ENCODE measurements at places on chromosomes 4 and X.
A peak's percentile ranks its signal among the peaks of the same experiment; 100 is the strongest.

- DNase-seq, result no peak
These were observed 522.5 kb downstream of the SMARCA1 start for GRCh38 chrX:129000797-129001196.

- no peak for DNase-seq
These were observed 11.7 kb upstream of the CYTL1 start for GRCh38 chr4:5030927-5031326.

- no peak for DNase-seq
These were observed 49.7 kb upstream of the IGFBP7 start for GRCh38 chr4:57159866-57160265.

DNA sequence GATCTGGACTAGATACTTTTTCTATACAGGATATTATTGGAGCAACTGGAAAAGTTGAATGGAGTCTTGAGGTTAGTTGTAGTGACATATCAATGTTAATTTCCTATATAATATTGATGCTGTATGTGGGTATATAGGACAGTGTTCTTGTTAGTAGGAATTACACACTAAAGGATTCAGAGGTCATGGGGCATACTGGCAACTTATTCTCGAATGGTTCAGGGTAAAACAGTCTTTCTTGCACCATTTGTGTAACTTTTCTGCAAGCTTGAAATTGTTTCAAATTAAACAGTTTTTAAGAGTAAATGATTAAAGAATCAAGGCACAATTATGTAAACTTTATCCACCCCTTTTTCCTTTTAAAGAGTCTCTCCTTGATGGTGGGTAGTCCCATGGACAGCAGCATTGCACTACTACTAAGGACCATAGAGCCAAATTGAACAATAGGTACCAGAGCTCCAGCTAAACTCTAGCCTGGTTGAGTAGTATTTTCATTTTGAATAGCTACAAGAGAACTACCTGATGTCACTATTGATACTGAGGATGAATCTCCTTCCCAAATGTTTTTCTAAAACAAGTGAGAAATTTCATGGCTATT, 70.1 kb downstream of the DMP1 start:
- DNase-seq, result no peak

DNA sequence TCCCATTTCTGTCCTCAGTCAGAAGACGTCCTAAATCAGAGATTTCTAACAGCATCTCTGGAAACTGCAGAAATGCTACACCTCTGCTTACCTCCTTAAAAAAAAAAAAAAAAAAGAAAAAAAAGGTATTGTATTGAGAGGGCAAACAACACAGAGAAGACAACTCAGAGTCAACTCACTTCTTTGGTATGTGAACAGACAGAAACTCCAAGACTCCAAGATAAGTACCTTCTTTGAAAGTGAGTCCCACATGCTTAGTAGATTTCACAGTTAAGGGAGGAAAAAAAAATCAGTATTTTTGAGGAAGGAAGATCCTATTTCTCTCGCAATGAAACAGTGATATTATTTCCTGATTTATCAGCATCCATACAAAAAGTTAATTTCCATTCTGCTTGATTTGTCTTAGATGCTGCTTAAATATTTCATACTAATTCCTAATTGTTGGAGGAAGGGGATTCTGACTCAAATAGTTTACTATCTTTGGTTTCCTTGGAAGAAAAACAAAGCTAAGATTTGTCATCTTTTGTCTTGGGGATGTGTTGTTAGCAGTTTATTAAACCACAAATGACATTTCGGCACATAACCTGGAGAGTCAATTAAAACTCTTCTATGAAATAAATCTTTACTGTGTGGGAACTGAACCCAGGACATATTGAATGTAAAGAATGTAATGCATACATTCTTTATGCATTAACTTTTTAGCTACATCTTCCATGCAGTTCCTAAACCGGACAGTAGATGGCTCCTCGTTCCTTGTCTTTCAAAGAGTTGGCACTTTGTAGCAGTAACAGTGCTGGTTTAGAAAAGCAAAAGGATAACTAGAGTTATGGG, 4.7 kb downstream of the RASGEF1B start:
- peak; percentile 69 for DNase-seq

GRCh38 chrX:119500061-119500800, 32.0 kb downstream of the SLC25A5 start:
- no peak for DNase-seq

DNA sequence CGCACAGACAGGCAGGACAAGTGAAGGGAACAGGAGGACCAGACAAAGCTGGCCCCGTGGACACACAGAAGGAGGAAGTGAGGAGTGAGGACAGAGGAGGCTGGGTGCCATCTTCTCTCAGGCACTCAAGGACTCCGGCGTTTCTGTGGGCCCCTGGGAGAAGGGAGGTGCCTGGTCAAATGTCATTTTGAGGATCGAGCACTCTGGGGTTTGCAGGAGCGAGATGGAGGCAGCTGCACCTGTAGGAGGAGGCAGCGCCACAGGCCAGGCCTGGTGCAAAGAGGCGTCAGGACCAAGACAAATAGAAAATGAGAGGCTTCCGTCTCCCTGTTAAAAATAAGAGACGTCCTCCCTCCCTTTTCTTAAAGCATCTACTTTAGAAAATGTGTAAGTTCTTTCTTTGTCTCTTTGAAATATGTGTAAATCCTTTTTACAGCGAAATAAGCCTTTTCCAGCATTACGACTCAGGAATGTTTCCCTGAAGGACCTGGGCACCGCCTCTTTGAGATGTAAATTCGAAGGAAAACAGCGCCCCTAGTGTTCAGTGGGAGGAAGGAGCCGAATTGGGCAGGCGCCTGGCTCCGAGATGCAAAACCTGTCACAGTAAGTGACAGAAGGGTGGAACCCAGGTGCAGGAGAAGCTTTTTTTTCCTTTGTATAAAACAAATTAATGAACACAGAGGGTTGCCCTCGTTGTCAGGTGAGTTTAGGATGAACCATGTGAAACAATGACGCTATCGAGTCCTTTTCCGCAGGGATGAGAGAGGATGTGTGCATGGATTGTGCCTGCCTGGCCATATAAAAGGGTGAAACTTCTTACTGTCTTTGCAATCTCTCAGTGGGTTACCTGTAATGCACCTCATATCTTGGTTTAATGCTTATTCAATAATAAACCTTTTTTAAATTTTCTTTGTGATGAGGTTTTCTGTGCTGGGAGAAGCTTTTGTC, 1.4 kb upstream of the C4orf50 start:
- DNase-seq, result peak; percentile 67

DNA sequence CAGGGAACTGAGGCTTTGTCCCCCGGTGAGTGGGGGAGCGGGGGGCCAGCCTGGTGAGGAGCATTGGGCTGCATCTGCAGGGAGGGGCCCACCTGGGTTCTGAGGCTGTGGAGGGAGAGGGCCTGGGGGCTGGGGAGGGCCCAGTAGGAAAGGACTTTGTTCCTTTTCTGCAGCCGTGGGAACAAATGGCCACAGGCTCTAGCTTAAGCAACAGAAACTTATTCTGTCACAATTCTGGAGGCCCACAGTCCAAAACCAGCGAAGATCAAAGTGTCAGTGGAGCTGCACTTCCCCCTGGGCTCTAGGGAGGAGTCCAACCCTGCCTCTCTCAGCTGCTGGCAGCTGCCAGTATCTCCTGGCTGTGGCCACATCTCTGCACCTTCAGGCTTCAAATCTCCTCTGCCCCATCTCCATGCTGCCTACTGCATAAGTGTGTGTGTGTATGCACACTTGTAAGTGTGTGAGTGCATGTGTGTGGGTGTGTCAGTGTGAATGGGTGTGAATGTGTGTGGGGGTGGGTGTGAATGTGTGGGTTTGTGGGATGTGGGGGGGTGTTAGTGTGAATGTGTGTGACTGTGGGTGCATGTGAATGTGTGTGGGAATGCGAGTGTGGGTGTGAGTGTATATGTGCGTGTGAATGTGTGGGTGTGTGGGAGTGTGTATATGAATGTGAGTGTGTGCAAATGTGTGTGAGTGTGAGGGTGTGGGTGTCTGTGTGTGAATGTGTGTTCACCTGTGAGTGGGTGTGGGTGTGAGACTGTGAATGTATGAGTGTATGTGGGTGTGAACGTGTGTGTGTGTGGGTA, 204.5 kb upstream of the PSAPL1 start:
- no peak for DNase-seq

GRCh38 chr4:76984127-76984526, 34.6 kb downstream of the SEPTIN11 start:
- DNase-seq, result peak; percentile 73

DNA sequence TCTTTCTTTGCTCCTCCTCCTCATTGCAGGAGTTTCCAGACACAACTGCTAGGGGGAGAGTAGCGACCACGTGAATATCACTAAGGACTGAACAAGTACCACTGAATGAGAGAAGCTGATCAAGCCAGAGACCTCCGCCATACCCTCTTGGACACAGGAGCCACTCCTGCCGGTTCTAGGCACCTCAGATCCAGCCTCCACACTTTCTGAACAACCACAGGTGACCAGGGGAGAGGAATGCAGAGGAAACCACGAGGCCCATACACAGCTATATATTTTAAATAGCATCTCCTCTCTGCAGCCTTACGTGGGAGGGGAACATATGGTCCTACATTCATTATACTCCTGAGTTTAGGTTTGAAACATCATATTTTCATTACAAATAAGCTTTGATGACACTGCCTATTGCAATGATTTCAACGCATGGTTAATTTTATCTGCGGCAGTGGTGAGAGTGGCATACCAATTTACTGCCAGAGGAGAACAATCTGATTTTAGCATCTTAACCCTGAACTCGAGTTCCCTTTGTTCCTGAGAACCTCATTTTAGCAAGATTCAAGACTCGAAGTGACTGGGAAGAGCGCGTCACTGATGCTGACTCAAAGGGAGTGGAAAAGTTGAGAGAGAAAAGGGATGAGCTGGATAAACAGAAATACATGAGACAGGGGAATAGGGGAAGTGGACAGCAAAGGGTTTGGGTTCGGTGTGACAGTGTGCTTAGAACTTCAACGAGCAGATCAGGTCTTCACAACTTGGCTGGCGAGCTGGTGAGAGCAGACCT, 231.7 kb upstream of the PPARGC1A start:
- DNase-seq, result no peak

DNA sequence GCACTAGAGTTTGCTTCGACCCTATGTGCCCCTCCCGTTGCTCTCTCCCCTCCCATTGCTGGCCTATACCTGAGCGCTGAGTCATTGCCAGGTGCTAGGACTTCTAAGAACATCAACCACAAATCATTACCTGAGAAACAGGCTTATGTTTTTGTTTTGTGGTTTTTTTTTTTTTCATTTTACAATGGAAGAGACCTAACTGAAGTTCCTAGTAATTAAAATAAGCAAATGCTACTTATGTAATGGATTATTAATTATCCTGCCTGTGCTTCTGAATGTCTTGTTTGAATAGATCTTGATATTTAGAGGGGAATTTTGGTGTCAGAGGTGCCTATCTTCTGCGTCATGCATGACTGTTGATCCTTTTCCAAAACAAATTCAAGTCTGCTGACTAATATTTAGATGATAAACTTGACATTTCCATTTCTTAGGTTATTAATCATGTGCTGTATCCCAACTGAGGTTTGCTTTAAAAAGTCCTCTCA, 275.4 kb upstream of the CPEB2 start:
- peak; percentile 80 for DNase-seq

- peak; percentile 66 for DNase-seq
These were observed 6.0 kb upstream of the EFNB1 start for GRCh38 chrX:68822641-68823410.

GRCh38 chr4:25767877-25768725, 94.7 kb downstream of the SEL1L3 start:
- DNase-seq, result peak; percentile 74

GRCh38 chr4:158128540-158128939, 44.3 kb downstream of the GASK1B start:
- no peak for DNase-seq

- DNase-seq, result no peak
These were observed 13.2 kb downstream of the TLR8 start for GRCh38 chrX:12919620-12920019.

GRCh38 chr4:185576962-185577950, 41.9 kb upstream of the PDLIM3 start:
- no peak for DNase-seq

- DNase-seq, result no peak
These were observed 68.7 kb upstream of the WWC2 start for GRCh38 chr4:183030309-183030708.

DNA sequence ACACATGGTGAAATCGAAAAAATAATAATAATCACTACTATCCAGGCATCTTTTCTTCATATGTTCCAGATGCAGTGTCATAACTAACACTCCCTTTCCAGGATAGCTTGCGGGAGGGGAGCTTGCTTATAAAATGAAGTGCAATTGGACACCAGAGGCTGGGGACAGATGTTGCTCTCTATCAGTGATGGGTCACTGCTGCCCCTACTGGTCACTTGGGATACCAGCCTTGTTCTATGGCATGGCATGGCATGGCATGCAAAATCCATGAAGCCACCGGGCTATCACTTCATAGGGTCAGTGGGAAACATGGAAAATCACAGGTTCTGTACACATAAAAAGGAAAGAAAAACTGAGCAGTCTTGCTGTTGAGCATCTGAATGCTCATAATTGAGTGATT, 168.1 kb downstream of the GLRA2 start:
- peak; percentile 39 for DNase-seq

GRCh38 chrX:13115146-13115855, 70.9 kb upstream of the FAM9C start:
- DNase-seq, result no peak

DNA sequence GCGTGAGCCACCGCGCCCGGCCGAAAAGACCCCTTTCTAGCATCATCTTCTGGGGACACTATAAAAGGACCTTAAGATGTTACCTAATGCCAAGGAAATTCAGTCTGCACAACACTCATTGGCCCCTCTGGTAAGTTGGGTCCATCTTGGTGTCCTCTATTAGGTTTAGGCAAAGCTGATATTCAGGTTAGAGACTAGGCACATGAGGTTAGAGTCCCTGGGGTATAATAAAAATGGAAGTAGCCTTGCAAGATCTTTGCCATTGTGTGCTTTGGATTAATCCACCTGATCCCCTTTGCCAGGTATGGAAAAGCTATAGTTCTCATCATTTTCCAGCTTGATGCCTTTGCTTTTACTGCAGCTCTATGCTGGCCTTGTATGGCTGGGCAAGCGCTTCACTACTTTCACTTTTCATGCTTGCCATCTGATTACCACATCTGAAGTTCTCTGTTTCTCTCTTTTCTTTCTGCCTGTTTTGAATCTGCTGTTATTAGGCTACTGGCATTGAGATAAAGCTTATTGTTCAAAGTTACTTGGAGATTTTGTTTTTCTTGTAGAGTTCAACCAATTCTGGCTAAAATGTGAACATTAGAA, 5.4 kb upstream of the ADH4 start:
- no peak for DNase-seq

DNA sequence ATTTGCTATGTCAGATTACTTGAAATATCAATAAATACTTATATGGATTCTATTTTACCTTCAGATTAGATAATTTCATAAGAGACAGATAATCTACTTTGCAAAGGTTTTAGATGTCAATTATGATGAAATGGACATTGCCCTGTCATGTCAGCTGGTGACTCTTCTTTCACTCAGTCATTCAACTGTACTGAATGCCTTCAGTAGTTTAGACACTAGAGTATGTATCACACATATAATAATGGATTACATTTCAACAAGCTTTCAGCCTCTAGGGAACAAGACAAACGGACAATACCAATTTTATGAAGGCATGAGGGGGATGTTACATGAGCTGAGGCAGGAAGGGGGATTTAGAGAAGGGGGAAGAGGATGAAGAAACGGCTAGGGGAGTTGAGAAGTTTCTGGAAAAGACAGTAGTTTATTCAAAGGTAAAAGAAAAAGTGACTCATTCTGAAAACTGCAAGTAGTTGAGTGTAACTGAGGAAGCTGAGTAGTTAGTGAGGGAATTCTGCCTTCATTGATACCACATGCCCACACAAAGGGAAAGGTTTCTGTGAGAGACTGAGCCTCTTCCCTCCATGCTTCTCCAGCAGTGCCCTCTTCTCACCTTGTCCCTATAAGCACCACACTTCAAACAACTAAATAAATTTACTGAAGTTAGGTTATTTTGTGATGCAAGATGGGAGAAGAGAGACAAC, 25.7 kb downstream of the SLC9B2 start:
- DNase-seq, result peak; percentile 10
